Activated naive CD8-positive, alpha-beta T cell treated with anti-CD3 and anti-CD28 coated beads for 36 hours (primary cell): ENCODE measurements at places on chromosomes 16 and 17. TPM values are rescaled to one million over a fixed set of nuclear protein-coding genes. Genes with fewer than 3 reads are reported as not detected.

DNA sequence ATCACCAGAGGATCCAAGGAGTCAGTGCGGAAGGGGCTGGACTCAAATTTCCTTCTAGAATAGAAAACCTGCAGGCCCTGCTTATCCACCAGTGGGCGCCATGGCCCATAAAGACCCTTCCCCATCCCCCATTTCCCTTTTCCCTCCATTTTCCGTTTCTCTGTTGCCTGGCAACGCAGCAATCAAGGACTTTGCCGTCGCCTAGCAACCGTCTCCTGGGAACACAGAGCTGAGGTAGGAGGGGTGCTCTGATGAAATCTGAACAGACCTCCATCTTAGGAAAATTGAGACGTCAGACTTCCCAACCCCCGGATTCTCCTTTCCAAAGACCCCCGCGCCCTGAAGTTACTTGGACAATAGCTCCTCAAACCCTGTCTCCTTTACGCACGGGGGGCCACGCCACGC lies 5.7 kb downstream of the DLG4 start:
- H3K4me3 ChIP-seq, result peak overlapping the region; percentile 76
- DNase-seq, result no peak
- no peaks in the 10 kb centered on the region for H3K36me3 ChIP-seq
- H3K27ac ChIP-seq, result peak overlapping the region; percentile 95
- peaks cover 3% of the 10 kb centered on the region for H3K27me3 ChIP-seq
- H3K4me1 ChIP-seq, result peaks cover 52% of the 10 kb centered on the region

GRCh38 chr16:56869513-56870275 lies 4.7 kb downstream of the SLC12A3 start:
- no peak overlapping the region for H3K27ac ChIP-seq
- peaks cover 12% of the 10 kb centered on the region for H3K4me1 ChIP-seq
- H3K36me3 ChIP-seq, result no peaks in the 10 kb centered on the region
- no peak overlapping the region for H3K4me3 ChIP-seq
- DNase-seq, result peak; percentile 48

DNA sequence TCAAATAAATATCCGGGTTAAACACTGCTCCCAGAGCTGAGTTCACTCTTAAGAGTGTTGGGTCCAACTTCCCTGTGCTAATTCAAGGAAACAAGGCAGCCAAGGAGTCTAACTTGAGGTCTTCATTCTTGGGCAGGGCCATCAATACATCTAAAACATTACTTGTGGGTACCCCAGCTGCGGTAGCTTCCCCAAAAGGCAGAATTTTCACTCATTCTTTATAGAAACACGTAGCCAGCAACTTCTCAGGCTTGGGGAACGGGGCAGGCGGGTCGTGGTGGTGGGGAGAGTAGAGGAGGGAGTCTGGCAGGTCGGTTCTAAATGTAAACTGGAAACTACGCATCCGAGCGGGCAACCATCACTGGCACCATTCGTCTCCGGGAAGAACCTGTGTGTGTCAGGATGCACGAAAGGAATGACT lies 666 bp upstream of the METTL9 start:
- H3K36me3 ChIP-seq, result peaks cover 4% of the 10 kb centered on the region
- H3K27ac ChIP-seq, result peak overlapping the region; percentile 91
- H3K27me3 ChIP-seq, result no peaks in the 10 kb centered on the region
- H3K4me3 ChIP-seq, result peak overlapping the region; percentile 84
- peaks cover 49% of the 10 kb centered on the region for H3K4me1 ChIP-seq

DNA sequence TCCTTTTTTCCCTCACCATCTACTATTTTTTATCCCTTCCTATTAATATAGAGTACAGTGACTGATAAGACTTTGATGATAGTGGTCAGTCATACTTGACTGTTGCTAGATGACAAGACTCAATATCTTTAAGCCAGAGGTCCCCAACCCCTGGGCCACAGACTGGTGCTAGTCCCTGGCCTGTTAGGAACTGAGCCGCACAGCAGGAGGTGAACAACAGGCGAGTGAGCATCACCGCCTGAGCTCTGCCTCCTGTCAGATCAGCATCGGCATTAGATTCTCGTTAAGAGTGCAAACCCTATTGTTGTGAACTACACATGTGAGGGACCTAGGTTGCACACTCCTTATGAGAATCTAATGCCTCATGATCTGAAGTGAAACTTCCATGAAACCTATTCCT lies 341.3 kb downstream of the BCAS3 start:
- peaks cover 1% of the 10 kb centered on the region for H3K36me3 ChIP-seq
- H3K4me1 ChIP-seq, result no peaks in the 10 kb centered on the region
- DNase-seq, result no peak
- H3K27me3 ChIP-seq, result no peaks in the 10 kb centered on the region
- H3K27ac ChIP-seq, result no peak overlapping the region
- H3K4me3 ChIP-seq, result no peak overlapping the region

Gene C17orf107
- total RNA-seq, result 2.2 TPM
